NCI-H446 (cell line): ENCODE measurements at places on chromosomes 7 and 10.

DNA sequence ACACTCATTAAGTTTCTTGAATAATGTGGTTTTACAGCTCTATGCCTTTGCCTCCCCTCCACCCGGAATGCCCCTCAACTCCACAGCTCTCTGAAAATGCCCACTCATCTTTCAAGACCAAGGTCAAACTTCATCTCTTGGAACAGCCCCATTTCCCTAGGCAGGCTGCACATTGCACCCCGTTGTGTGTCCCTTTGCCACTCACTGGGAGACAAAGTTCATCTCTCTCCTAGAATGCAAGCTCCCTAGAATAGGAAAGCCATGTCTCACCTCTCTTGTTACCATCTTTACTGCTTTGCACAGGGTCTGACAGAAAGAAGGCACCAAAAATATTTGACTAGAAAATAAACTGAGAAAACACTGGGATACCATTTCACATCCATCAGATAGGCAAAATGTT, 33.3 kb downstream of the UBE2H start:
- no peak for DNase-seq

GRCh38 chr10:48613016-48613415, 8.1 kb upstream of the ARHGAP22 start:
- DNase-seq: no peak

DNA sequence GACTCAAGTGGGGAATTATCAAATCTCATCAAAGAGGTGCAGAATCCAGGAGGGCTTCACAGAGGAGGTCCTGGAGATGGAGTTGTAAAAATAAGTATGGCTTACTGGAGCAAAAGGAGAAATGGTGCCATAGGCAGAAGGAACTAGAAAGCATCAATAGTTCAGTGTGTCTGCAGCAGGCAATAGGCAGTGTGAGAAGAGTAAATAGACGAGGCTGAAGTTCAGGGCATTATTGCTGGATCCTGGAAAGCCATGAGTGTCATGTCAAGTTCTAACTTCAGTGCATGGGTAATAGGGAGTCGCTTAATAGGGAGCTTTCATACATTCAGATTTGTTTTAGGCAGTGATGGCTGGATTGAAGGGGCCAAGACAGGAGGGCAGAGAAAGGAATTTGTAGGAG, 39.3 kb downstream of the CYP26A1 start:
- no peak for DNase-seq

DNA sequence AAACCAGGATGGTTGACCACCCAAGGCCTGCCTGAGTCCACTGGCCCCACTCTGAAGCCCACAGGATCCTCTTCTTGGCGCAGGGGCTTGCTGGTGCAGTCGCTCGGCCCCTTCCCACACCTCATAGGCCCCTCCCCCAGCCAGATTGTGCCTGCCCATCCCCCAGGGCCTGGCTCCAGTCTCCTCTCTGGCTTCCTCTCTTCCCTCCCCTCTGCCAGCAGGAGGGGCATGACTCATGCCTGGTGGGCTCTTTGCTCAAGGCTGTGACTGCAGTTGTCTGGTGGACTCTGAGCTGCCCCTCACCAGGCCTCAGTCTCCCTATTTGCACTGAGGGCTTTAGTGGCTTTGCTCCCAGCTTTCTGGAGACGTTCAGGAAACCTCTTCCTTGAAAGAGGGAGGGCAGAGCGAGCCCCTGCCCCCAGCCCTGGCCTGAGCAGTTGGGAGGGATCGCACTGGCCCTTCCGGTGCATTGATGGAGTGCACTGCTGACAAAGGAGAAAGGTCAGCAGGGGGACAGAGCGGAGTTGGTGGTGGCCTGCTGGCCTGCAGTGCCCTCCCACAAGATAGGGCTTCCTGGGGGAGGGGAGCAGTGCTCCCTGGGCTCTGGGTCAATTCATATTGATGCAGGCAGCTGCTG, 60.7 kb downstream of the ZMIZ1 start:
- no peak for DNase-seq

- DNase-seq: no peak
Observed at GRCh38 chr10:105025092-105025491, 384.0 kb downstream of the SORCS3 start.

DNA sequence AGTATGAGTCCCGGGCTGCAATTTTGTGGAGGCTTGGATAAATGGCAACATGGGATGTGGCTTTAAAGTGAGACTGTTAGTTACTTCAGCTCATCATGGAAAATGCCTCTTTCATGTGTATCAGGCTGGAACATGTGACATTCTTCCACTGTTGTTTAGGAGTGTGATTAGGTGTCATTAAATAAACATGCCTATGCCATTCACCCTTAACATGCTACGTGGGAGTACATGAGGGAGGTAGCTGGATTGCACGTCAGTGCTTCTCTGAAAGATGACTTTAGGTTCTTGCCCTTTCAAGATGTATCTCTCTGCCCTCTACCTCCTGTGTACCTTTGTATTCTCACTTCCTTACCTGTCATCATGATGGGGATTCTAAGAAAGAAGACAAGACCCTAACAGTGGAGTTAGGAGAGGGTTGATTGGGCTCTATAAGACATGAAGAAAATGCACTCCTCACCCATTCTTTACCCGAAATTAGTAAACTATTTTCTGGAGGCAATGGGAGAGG, 8.9 kb downstream of the AKR1E2 start:
- DNase-seq: no peak

DNA sequence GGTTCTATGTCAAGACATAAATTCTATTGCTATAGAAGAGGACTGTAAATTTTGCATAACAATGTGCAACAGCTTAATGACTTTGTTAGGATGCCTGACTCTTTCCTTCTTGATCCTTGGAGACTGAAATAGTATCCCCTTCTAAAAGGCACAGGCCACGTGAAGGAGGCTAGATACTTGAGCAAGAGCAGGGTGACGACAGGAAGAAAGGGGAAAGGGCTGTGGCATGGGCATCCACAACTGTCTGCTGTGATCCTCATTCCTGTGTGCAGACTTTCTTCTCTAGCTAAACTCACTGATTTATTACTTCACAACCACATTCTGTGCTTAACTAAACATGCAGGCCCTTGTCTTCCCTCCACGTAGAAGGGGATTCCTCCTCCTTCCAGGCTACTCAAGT, 1111.8 kb upstream of the C7orf33 start:
- no peak for DNase-seq

DNA sequence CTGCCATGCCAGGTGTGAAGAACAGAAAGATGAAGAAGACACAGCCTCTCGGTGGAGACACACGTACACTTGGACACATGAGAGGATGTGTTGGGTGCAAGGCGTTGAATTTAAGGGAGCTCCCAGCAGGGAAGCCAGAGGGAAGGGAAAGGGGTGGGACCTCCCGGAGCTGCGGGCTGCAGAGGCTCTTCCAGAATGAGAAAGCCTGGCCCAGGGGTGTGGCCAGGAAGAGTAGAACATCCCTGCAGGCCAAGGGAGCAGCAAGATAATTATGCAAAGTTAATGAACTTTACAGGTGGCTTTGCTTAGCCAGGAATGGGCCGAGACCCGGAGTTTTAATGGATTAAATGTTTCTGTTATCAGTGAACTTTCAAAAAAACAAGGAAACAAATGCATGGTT, 270.3 kb downstream of the KLF6 start:
- no peak for DNase-seq

- no peak for DNase-seq
Observed at GRCh38 chr10:131689954-131690757, 210.7 kb upstream of the PPP2R2D start.
